ENCODE measurements at places on chromosomes 2 and 18.

- DNase-seq = no peak
These were observed 1.2 kb upstream of the LYG2 start for GRCh38 chr2:99256677-99257076.

GRCh38 chr2:28997847-28998735, 17.0 kb downstream of the TOGARAM2 start:
- DNase-seq = no peak

DNA sequence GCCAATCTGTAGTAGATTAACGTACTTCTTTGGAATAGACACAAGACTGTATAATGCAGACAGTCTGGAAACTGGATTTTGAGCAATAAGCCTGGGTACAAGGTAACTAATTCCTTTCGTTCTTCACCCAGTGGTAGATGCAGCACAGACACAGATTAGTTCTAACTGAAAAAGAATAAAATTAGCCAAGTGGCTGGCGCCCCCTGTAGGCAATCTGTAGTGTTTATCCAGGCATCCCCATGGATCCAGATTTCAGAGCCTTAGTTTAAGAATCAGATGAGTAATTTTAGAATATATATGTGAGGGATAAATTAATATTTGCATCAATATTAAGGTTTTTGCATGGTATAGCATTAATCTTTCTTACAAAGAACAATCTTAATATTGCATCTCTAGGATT, 563.9 kb downstream of the DCC start:
- DNase-seq = no peak

DNA sequence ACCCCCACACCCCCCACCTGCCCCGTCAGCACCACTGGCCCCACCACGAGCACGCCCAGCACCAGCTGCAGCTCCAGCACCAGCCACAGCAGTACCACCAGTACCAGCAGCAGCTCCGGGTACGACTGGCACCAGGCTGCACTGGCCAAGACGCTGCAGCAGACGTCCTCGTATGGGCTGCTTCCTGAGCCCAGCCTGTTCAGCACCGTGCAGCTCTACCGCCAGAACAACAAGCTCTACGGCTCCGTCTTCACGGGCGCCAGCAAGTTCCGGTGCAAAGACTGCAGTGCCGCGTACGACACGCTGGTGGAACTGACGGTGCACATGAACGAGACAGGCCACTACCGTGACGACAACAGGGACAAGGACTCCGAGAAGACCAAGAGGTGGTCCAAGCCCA, 75.3 kb downstream of the TSHZ1 start:
- no peak for DNase-seq

DNA sequence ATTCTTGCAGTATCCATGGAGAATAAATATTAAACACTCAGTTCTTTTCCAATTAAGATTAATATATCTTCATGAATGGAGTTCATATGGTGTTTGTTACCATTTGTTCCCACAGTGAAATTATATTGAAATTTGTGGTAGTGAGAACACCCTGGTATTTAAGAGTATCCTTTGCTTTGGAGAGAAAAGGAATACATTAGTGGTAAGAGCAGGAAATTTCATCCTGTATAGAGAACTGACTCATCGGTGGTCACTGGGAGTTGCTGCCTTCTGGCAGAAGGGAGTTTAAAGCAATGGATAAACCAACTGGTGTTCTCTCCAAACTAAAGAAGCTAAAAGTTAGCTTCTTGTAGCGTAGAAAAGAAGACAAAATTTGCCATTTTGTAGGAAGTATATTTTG, 107.3 kb downstream of the MYO1B start:
- no peak for DNase-seq

- DNase-seq = no peak
These were observed 413.5 kb downstream of the NBAS start for GRCh38 chr2:15147591-15147990.

DNA sequence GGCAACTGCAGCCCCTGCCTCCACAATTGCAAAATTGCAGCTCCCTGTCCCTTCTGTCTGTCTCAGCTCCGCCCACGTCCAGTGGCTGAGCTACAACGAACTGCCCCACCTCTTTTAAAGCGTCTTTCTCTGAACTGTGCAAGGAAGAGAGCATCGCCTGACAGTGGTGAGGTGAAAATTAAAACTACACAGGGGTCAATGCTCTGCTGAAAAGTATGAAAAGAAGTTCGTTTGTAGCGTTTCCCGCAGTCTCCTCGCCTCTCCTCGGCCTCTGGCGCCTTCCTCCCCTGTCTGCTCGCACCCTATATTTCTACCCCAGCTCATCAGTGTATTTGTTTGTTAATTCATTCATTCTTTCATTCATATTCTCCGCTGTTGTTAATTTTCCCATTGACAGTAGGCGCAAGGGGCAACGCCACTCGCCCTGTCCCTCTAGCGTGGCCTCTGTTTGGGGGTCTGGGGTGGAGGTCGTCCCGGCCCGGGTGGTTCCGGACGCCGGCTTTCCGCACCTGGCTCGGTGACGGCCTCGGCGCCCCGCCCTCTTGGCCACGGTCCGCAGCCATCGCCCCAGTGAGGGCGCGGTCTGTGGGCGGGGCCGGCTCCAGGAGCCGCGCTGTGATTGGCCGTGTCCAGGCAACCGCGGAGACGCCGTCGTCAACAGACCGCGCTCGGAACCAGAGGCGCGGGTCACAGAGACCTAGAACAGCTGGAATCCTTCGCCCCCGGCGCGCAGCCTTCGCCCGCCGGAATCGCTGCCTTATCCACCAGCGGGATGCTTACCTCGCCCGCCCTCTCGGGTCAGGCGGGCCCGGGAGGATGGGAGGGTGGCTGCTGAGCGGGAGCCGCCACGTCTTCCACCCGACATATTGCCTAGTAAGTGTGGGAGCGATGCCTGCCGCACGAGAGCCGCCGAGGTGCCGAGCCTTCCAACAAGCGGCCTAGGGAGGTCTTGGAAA, at the start of gene VWA3B:
Gene VWA3B, plus strand, starts transcription at position 677 of the 956 bp plus-strand sequence. CDS start 5,926 bp downstream, outside the sequence.
- DNase-seq = peak; percentile 42

GRCh38 chr2:120722568-120723421, 12.9 kb upstream of the GLI2 start:
- no peak for DNase-seq

GRCh38 chr2:206001912-206002311, 84.1 kb downstream of the INO80D start:
- DNase-seq = no peak

GRCh38 chr2:197633109-197633657, 42.2 kb downstream of the RFTN2 start:
- no peak for DNase-seq

DNA sequence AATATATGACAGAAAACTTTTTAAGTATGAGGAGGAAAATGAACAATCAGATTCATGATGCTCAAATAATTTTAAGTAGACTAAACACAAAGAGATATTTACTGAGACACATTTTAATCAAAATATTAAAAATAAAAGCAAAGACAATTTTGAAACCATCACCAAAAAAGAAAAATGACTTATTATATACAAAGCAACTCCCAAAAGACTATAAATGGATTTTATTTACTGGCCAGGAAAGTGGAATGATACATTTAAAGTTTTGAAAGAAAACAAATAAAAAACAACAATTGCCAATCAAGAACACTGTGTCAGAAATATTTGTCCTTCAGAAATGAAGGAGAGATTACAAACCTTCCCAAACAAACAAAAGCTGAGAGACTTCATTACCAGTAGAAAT, 968.5 kb upstream of the CELF4 start:
- no peak for DNase-seq

- no peak for DNase-seq
These were observed 51.3 kb upstream of the ACSL3 start for GRCh38 chr2:222809582-222809981.

DNA sequence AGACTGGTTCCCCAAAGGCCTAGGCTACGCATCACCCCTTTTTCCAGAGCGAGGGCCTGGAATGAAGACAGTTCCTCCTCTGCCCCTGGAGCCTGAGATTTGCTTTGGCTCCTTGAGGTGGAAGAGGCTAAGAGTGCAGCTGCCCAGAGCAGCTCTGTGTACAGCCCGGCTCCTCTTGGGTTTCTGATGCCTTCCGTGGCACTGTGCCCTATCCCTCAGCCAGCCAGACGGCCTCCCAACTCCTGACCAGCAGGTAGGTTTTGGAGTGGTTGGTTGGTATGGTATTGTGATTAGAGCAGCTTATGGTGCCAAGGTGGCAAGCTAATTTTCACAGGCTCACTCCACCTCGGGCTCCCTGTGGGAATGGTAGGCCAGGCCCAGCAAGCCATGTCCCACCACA, 112.2 kb downstream of the TANC1 start:
- DNase-seq = no peak

DNA sequence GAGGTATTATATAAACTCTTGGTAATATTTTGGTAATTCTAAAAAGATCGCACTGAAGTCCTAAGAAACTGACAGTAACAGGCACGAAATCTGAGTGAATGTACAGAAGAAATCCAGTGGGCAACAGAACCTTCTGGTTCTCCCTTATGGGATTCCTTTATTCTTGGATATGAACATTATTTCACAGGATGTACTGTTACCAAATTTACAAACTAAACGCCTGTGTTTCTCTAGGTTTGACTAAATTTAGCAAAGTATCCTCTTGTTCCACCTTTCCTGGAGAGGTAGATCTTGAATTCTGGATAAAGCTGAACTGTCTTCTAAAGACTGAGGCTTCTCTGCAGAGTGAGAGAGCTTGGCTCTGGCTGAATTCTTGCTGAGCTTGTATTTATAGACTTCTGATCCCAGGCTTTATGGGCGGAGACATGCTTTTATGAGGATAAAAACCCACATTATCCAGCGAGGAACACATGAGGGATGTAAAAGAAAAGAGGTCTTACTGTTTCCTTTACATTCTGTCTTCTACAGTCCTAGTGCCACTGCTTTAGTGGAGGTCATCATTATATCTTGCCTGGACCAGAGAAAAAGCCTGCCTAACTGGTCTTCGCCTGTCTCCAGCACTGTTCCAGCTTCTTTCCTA, 220.8 kb downstream of the CDH2 start:
- no peak for DNase-seq

- no peak for DNase-seq
These were observed 55.1 kb upstream of the MAP4K3 start for GRCh38 chr2:39492095-39492590.

- no peak for DNase-seq
These were observed 278.2 kb upstream of the LYPD1 start for GRCh38 chr2:132948211-132948610.

- no peak for DNase-seq
These were observed 109.4 kb upstream of the SERTAD2 start for GRCh38 chr2:64763126-64763525.

DNA sequence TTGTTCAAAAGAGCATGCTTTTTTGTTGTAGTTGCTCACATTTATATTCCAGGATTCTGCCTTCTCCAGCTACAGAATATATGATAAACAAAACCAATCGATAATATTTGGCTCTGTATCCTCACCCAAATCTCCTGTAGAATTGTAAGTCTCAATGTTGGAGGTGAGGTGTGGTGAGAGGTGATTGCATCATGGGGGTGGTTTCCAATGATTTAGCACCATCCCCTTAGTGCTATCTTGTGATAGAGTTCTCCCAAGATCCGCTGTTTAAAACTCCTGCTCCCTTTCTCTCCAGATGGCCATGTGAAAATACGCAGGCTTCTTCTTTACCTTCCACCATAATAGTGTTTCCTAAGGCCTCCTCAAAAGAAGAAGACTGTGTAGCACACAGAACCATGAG, 98.7 kb upstream of the SCN7A start:
- DNase-seq = no peak

- no peak for DNase-seq
These were observed 53.5 kb upstream of the SPOPL start for GRCh38 chr2:138447889-138448570.

GRCh38 chr2:18436503-18437005, 123.9 kb downstream of the RDH14 start:
- DNase-seq = no peak

DNA sequence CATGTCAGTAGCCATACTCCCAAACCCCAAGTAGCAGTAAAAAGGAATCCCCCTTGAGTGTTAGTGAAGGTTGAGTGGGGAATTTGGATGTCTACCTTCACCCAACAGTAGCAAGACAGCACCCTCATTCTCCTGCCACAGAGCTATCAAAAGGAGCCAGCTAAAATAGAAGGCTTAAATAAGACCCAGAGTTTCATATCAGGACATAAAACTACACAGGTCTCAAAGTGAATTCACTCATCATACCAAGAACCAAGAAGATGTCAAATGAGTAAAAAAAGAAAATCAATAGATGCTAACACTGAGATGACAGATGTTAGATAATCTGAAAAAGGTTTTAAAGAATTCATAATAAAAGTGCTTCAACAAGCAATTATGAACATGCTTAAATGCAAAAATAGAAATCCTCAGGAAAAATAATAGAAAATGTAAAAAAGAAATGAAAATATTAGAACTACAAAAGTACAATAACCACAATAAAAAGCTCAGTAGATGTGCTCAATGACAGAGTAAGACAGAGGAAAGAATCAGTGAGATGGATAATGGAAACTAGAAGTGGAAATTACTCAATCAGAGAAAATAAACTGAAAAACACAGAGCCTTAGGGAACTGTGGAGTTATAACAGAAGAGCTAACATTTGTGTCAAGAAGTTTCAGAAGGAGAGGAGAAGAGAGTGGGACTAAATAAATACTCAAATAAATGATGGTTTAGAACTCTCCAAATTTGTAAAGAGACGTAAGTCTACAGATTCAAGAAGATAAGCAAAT, 90.5 kb downstream of the EDAR start:
- no peak for DNase-seq

GRCh38 chr2:11867926-11868325, 121.5 kb downstream of the LPIN1 start:
- DNase-seq = no peak

- DNase-seq = no peak
These were observed 233.4 kb downstream of the AGPS start for GRCh38 chr2:177625744-177626650.

DNA sequence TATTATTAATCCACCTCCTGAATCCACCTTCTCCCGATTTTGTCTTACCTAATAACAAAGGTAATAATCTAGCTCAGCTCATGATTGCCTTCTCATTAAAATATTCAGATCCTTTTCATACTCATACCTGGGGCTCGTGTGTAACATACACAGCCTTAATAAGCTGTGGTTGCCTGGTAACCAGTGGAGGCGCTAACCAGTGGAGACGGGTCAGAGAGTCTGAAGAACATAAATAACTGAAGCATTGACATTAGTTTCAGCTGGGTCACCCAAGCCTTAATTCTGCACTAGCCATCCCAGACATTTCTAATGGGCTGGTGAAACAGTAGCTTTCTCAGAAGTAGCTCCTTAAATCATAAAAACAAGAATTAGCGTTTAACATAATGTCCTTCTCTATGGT, 14.8 kb upstream of the DTNA start:
- no peak for DNase-seq

GRCh38 chr2:163077241-163077640, 238.7 kb upstream of the KCNH7 start:
- DNase-seq = no peak

DNA sequence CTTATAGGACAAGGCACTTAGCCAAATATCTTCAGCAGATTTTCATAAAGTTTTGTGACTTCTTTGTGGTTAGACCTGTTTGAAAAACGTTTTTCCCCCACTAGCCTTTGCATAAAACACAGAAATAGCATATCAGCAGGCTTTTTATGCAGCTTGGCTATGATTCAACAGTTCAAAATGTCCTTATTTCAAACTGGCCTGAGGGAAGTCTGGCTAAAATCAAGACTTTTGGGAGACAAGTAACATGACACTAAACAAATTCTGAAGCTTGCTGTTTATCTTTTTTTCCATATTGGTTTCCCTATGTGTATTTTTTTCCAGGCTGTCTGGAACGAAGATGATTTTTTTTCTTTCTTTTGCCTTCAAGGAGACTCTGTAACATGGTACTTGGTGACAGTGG, 95.1 kb upstream of the L3MBTL4 start:
- no peak for DNase-seq

Measured in activated CD4-positive, alpha-beta T cell treated with anti-CD3 and anti-CD28 coated beads for 24 hours (primary cell).